ENCODE measurements at places on chromosomes 2 and 18.
A peak's percentile ranks its signal among the peaks of the same experiment; 100 is the strongest.

GRCh38 chr18:13642440-13642827 is 83.9 kb downstream of the FAM210A start:
- DNase-seq: no peak

- no peak for DNase-seq
These were observed 33.8 kb downstream of the CFAP36 start for GRCh38 chr2:55553321-55553720.

DNA sequence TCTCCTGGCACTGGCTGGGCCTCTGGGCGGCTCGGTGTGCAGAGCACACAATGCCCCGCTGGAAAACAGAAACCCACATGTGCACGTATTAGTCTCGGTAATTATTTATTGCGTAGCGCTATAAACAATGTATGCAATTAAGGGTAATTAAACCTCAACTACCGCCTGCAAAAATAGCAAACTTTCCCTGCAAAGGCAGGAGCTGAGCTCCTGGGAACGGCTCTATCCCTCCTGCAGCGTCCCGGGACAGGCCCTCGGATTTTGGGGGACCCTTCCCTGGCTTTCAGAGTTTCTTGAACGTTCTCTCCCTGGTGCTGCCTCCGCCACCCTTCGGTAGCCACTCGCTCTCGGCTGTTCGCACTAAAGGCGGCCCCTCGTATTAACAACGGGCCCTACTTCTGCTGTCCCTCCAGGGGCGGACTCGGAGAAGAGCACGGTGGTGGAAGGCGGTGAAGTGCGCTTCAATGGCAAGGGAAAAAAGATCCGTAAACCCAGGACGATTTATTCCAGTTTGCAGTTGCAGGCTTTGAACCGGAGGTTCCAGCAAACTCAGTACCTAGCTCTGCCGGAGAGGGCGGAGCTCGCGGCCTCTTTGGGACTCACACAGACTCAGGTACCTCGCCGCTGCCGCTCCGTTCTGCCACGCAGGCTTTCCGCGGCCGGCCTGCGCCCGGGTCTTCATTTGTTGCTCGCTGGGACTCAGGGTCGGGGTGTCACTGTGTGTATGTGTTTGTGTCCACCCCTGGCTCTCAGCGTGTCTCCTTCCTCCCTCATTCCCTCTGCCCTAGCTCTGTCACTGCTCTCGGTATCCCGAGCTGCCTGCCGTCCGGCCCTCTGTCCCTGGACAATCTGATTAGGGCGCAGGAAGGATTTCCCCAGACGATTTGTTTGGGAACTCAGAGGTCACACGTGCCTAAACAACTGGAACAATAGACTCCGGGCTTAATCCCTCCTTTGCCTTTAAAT is 1.2 kb downstream of the DLX1 start:
- DNase-seq: no peak

DNA sequence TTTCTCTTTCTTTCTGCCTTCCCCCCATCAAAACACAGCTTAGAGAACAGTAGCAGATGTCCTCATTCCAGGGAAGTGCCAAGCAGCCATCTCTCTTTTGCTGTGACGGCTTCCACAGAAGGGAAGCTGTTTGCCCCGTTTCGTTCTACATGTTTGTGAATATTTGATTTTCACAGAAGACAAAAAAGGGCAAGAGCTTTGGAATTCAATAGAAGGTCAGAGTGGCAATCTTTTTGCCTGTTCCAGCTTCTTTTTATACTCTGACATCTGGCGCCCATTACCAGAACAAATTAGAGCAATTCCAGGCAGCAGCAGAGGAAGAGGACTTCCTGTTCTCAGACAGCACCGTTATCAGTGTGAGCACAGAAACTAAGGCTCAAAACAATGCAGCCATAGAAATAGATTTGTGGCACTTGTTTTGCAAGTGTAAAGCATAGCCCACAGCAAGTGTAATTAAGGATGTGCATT is 79.0 kb upstream of the CDH19 start:
- peak; percentile 3 for DNase-seq

- no peak for DNase-seq
These were observed 198.8 kb downstream of the PDE1A start for GRCh38 chr2:182228073-182228473.

DNA sequence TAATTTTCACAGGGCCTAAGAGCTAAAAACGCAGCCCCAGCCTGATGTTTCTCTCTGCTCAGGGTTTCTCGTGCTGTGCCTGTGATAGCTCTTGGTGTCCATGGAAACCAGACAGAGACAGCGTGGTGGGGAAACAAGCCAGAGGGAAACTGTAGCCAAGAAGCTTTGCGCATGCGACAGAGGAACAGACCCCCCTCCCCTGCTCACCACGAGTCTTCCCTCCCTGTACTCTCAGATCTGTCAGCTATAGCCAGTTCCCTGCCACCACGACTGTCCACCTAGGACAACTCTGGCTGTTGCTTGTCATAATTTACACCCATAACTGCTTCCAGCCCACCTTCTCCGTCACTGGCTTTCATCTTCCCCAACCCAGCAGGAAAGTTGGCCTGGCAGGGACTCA is 13.2 kb upstream of the DNAJC27 start:
- no peak for DNase-seq

DNA sequence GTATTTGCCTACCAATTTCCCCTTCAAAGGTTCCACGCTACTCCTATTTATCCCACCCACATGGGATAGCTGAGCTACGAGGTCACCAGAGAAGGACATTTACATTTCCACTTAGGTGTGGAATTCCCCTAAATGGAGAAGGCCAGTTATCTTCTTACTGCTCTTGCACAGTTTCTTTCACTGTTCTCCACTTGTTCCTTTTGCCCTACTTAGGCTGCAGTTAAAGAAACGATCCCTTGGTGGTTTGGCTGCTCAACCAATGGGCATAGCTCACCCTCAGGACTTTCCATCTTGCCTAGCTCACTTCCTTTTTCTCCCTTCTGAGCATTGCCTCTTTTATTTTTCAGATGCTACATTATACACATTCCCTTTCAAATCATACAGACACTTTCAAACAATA is 11.2 kb upstream of the NABP1 start:
- DNase-seq: no peak

DNA sequence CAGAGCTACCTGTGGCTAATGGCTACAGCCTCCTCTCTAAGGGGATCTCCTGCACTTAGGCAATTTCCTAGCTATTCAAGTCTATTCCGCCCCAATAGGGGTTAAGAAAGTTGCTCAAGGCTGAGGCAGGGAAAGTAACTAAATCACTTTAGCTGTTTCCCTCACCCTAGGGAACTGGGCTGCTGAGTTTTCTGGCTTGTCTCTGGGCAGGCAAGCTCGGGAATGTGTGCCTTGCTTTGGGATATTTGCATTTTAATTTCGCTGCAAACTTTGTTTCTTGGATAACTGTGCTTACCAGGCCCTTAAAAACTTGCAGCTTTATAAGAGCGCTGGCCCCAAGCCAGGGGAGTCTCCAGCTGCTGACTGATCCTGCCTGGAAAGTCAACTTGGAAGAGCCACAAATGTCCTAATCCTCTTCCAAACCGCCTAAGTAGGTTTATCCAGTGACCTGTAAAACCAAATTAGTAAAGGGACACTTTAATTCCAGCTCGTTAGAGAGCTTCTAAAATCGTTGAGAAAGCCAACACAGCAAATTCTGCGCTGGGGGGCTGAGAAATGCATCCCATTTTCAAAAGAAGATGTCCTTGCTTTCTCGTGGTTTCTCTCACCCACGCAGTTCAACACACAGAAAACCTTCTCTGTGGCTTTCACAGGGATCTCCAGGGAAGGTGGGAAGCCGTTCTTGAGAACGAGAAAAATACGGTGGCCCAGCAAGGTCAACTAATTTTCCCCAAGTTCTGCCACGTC is 59.5 kb upstream of the SP3 start:
- peak; percentile 65 for DNase-seq

GRCh38 chr18:23532848-23533247 is 29.5 kb downstream of the RMC1 start:
- no peak for DNase-seq

- DNase-seq: no peak
These were observed 48.1 kb downstream of the WDR33 start for GRCh38 chr2:127762846-127763245.

DNA sequence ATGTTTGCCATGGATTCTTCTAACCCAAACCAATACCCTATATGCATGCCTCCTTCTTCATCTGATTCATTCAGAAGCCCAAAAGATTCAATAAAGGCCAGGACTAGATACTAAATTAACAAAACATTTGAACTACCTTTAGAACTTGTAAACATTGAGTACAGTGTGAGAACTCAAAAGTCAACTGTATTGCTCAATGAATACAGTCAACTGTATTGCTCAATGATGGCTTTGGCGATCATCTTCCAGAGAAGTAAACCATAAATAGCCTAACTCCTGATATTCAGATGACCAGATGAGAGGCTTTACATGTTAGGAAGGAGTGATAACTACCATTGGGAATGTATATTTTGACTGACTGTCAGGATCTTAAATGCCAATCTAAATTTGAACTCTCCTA is 206.5 kb upstream of the ITGA4 start:
- DNase-seq: no peak

- no peak for DNase-seq
These were observed 192.5 kb downstream of the SMAD2 start for GRCh38 chr18:47737956-47738355.

DNA sequence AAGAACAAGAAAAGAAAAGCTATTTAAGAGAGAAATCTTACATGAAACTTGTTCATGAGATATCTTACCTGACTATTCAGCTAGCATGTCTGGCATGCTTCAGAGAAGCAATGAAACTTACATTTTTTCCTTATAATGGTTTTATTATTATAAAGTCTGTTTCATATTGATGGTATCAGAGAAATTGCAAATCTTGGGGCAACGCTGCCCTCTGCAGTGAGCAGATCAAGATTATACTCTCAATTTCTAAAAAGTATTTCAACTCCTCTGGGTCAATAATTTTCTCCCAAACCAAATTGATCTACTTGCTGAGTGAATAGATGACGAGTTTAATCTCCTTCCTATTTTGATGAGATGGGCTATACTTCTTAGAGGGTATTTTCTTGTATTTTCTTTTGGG is 235.6 kb downstream of the NUP35 start:
- DNase-seq: peak; percentile 0

- no peak for DNase-seq
These were observed 11.6 kb downstream of the BABAM2 start for GRCh38 chr2:27902098-27902497.

- DNase-seq: no peak
These were observed 177.3 kb downstream of the DYSF start for GRCh38 chr2:71630454-71631328.

GRCh38 chr2:239279508-239280295 is 121.1 kb downstream of the HDAC4 start:
- no peak for DNase-seq

- DNase-seq: no peak
These were observed 139.9 kb upstream of the CDH7 start for GRCh38 chr18:65610939-65611338.

DNA sequence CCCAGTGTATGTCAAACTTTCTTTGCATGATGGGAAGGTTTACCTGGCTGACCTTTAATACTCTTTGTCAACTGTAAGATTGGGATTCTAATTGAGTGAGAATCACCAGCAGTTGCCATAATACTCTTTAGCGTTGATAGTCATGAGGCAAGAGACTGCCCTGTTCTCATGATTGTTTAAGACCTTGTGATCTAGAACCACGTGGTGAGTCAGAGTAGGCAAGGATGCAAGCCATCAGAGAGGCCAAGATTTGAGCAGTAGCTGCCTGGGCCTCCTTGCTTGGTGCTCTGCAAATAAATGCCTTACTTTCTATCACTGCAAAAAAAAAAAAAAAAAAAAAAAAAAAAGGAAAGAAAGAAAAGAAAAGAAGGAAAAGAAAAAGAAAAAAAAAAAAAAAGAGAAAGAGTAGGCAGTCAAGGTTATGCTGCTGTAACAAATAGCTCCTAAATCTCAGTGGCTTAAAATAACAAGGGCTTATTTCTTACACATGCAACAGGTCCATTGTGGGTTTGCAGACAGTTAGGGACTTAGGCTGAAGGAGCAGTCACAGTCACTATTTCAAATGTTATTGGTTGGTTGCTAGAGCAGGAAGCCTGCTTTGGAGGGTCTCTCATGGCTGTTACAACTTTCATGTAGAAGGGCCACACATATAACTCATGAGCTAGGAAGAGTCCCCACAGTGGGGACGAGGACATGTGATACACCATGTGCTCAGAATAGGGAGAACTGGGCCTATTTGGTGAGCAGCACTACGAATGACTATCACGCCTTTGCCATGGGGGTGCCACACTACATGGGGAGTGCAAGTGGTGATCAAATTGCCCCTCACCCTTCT is 21.7 kb downstream of the IL1R2 start:
- DNase-seq: no peak

Measured in fibroblast of skin of left quadriceps (primary cell).